ENCODE measurements at places on chromosomes 13 and 19. TPM values are rescaled to one million over a fixed set of nuclear protein-coding genes. Genes with fewer than 3 reads are reported as not detected.
A peak's percentile ranks its signal among the peaks of the same experiment; 100 is the strongest.

DNA sequence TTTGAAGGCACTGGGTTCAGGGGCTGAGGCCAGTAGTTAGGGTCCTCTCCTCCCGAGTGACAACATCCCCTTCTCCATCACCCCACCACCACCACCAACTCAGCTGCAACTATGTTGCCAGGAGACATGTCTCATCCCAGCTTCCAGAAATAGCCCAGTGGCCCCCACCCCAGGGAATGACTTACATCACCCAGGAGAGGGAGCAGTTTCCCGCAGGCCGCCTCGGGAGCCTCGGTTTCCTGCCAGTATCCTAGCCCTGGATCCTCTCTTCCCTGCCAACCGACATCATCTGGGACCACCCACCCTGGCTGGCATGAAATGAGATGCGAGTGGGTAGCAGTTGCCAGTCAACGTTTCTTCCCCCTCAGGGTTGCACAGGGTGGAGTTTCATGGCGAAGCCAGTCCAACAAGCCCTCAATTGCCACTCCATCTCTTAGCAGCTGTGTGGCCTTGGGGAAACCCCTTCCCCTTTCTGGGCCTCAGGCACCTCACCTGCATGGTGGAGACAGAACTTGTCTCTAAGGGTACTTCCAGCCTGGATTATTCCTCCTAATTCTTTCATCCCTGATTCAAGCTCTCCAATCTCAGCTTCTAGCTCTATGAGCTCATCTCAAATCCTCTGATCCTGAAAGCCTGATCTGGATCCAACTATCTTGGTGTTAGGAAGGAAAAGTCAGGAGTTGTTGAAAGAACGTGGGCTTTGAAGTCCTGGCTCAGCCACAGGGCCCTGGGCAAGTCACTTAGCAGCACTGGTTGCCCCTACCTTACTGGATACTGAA, 3.9 kb upstream of the GSK3A start:
- DNase-seq: no peak

DNA sequence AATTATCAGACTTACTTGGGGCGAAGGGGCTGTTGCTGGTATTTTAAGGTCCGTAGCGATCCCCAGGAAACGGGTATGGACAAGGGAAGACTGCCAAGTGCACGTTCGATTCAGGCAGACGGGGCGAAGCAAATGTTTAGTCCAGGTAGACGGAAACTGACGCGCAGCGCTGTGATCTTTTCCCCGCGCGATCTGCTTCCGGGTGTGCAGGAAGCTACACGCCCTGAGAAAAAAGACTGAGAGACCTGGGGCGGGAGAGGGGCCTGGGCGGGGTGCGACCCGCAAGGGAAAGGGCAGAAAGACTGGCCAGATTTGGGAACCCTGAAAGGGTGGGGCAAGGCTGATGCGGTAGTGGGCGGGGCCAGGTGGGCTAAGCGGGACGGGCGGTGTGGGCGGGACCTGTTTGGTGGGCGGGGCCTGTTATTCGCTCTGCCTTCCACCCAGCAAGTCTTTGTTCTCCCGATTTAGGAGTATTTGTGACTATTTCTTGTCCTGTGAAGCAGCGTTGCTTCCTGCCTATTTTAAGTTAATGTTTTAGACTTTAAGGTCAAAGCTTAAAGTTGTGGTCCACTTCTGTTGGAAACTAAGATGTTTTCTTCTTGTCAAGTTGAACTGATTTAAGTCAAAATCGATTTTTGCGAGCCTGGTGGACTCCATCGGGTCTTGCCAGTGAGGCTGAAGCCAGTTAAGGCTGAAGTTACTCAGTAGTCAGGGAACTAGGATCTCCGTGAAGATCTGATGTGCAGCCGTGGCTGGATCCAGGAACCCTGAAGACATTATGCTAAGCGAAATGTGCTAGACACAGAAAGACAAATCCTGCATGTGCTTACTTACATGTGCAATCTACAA, at the start of gene ZNF836:
Gene ZNF836 (minus strand): TSS at position 301 of the 849 bp plus-strand sequence. CDS start 3,549 bp downstream, outside the sequence.
- DNase-seq: peak; percentile 90

GRCh38 chr13:113637262-113638160, 20.5 kb downstream of the ATP4B start:
- DNase-seq: no peak

GRCh38 chr19:40162104-40162503, 29.1 kb upstream of the MAP3K10 start:
- DNase-seq: no peak

Gene LRRC63
- 0.16 TPM for total RNA-seq

DNA sequence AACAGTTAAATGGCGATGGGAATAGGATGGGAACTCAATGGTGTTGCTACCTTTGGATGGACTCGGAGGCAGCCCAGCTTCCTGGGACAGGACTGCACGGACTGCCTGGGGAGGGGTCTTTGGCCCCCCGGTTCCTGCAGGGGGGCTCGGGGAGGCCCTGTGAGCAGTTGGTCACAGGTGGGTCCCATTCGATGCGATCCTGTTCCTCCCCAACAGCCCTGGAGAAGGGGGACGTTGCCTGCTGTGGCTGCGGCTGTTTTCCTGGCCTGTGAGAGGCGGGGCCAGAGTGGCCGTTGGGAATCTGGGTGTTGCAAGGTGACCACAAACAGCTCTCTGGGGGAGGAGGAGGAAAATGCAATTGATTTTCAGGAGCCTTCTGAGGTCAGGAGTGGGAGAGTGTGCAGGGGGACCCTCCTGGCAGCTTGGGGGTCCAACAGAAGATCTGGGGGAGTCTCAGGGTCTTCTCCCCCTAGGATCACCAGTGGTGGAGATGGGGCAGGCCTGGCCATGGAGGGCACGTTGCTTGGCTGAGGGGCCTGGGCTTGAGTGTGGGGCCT, 1.9 kb upstream of the PLPPR3 start:
- DNase-seq: no peak

DNA sequence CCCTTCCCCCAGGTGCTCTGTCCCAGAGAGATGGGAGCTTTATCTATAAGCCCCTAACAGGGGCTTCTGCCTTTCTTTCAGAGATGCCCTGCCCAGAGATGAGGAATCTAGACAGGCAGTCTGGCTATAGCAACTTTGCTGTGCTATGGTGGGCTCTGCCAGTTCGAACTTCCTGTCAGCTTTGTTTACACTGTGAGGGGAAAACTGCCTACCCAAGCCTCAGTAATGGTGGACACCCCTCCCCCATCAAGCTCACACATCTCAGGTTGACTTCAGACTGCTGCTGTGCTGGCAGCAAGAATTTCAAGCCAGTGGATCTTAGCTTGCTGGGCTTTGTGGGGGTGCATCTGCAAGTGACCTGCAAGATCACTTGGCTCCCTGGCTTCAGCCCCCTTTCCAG, 21.5 kb downstream of the CYSLTR2 start:
- DNase-seq: no peak

- DNase-seq: no peak
Observed at GRCh38 chr13:79989217-79989661, 351.7 kb downstream of the SPRY2 start.

- DNase-seq: no peak
Observed at GRCh38 chr19:2412449-2412848, 14.9 kb downstream of the TIMM13 start.

Gene TEX29
- 0.28 TPM for total RNA-seq

- DNase-seq: no peak
Observed at GRCh38 chr13:110640591-110641029, 25.3 kb downstream of the NAXD start.

GRCh38 chr19:12521996-12522395, 29.3 kb downstream of the ZNF564 start:
- DNase-seq: no peak

GRCh38 chr13:107217251-107217650, 649.3 kb upstream of the ARGLU1 start:
- DNase-seq: no peak

Gene LAIR1
- total RNA-seq: 4.7 TPM

DNA sequence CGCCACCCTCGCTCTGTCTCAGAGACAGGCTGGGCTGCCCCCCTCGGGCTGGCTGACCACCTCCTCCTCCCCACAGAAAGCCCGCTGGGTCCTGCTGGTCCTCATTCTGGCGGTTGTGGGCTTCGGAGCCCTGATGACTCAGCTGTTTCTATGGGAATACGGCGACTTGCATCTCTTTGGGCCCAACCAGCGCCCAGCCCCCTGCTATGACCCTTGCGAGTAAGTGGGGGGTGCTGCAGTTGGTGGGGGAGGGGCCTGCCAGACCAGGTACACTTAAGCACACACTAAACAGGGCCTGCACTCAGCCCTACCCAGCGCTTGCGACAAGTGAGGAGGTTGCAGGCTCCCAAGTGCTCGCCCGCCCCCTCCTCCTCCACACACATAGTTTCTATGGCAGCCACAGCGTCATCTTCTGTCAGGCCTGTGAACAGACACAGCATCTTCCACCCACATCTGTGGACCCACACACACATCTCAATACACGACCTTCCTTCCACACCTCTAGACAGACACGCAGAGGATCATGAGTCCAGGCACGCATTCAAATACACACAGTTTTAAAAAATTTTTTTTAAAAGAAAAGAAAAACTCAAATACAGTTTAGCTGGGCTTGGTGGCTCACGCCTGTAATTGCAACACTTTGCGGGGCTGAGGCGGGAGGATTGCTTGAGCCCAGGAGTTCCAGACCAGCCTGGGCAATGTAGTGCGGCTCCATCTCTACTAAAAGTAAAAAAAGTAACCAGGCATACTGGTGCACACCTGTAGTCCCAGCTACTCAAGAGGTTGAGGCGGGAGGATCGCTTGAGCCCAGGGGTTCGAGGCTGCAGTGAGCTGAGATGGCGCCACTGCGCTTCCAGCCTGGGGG, 18.4 kb downstream of the PLD3 start:
- no peak for DNase-seq

GRCh38 chr19:2180881-2181632, 17.3 kb downstream of the DOT1L start:
- DNase-seq: no peak

Gene KIR3DL1
- total RNA-seq: 0.14 TPM

All from activated T-cell treated with anti-CD3 and anti-CD28 coated beads, Interleukin-2, amount 50 U/mL, for 4 hours (primary cell).